Breast epithelium (tissue), 4 donors: ENCODE measurements at places on chromosomes 12 and 14.

DNA sequence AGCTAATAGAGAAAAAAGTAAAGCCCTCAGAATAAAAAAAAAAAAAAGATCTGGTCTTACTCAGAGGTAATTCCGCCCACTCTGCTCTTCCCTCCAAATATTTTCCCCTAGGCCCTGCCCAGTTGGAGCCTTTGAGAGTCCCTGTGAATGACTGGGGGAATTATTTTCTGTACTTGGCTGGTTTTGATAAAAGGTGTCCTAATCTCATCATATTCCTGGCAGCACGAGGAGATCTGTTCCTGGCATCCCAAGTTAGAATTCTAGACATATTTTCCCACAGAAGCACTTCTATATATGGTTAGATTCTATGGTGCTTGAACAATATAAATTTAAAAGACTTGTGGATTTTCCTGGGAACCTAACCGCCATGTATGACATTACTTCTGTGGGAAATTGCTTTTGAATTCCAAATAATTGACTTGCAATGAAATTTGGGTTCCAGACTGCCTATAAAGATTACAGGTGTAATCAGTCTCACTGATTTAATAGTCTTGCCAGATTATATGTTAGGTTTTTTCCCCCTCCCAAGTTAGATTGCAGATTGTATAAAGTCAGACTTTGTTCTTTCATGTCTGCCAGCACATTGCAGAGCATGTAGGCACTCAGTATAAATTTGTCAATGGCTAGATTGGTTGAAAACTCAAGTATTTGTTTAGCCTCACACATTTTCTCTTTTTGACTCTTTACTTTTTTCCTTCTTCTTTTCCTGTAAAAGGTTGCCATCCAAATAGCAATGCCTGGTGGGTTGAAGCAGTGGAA lies 12.3 kb downstream of the GPX2 start:
- H3K27ac ChIP-seq, result peak overlapping the region; percentile 53
- no peaks in the 10 kb centered on the region for H3K36me3 ChIP-seq
- no peak overlapping the region for H3K4me3 ChIP-seq
- no peaks in the 10 kb centered on the region for H3K4me1 ChIP-seq
- no peaks in the 10 kb centered on the region for H3K27me3 ChIP-seq
- DNase-seq, result no peak

DNA sequence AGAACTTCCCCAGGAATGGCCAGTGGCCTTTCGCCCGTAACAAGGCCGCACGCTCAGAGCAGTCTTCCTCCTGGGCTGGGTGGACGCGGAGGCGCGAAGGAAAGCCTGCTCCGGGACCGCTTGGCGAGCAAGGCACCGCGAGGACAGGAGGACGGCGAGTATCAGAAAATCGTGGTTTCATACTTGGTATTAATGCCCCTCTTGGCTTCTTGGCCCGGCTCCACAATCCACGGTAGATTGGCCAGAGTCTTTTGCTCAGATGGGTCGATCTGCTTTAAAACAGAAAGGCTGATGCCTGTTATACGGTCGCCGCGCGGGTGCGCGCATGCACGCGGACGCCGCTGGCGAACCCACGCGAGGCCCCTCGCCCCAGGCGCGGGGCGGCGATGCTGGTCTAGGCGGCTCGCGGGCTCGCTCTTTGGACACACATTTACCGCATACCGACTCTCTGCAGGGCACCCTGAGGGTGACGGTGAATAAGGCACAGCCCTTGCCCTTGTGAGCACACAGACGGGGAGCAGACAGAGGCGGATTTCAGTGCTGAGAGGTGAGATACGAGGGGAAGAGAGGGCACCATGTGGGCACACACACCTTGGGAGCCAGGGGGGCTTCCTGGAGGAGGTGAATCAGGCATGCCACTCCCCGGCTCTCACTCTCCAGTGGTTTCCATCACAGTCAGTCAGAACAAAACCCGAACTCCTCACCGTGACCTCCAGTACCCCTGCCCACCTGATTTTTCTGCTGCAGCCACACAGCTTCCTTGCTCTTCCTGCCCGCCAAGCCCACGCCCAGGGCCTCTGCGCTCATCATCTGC lies 100.7 kb downstream of the APAF1 start:
- H3K4me1 ChIP-seq, result no peaks in the 10 kb centered on the region
- no peak for DNase-seq
- no peaks in the 10 kb centered on the region for H3K27me3 ChIP-seq
- no peak overlapping the region for H3K27ac ChIP-seq
- H3K36me3 ChIP-seq, result no peaks in the 10 kb centered on the region
- H3K4me3 ChIP-seq, result peak overlapping the region; percentile 68

DNA sequence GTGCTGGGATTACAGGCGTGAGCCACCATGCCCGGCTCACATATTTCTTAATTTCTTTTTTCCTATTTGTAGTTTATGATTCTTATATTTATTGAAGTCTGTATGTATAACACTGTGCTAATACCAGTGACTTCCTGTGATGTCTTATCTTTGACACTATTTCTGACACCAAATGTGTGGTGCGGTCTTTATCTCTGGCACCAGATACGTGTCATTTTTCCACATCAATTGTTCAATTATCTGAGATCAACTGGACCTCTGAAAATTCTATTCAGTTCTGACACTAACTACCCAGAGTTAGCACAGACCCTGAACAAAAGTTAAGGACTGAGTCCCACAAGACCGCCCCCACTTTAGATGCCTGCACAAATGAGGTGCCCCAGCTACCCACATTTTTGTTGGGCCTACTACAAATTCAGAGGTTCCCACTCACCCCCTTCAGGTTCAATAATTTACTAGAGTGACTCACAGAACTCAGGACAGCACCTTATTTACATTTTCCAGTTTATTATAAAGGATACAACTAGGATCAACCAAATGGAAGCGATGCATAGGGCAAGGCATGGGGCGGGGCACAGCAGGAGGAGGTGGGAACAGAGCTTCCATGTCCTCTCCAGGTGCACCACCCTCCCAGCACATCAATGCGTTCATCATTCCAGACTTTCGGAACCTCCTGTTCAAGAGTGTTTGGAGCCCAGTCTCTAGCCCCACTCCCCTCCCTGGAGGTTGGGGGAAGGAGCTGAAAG lies 11.6 kb upstream of the SRSF9 start:
- H3K4me1 ChIP-seq, result no peaks in the 10 kb centered on the region
- no peak overlapping the region for H3K27ac ChIP-seq
- H3K4me3 ChIP-seq, result no peak overlapping the region

- no peaks in the 10 kb centered on the region for H3K4me1 ChIP-seq
- H3K4me3 ChIP-seq, result peak within 1 kb of the TSS; percentile 83
- peak within 1 kb of the TSS; percentile 83 for H3K27ac ChIP-seq
- DNase-seq, result peak; percentile 82
- H3K27me3 ChIP-seq, result no peaks in the 10 kb centered on the region
Observed at GRCh38 chr12:32896432-32897280, at the start of gene PKP2. Gene PKP2, minus strand, starts transcription at chr12:32896777. Its CDS starts 46 bp downstream, at chr12:32896731.

DNA sequence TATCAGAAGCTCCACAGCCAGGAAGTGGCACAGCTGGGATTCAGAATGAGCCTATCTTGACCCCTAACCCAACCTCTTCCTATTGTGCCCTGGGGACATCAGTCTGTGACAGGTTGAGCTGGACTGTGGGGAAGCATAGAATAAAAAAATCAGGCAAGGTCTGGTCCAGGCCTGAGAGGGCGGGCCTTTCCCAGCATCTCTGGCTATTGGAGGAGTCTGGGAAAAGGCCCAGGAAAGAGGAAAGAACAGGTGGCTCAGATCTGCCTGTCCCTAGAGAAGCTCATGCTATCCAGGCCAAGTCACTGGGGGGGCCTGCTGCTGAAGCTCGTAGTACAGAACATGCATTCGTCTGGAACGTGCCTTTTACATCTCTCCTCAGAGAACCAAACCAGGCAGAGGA lies 100.5 kb downstream of the PPM1H start:
- DNase-seq, result no peak
- H3K4me1 ChIP-seq, result no peaks in the 10 kb centered on the region
- H3K36me3 ChIP-seq, result no peaks in the 10 kb centered on the region
- no peak overlapping the region for H3K4me3 ChIP-seq
- no peaks in the 10 kb centered on the region for H3K27me3 ChIP-seq

DNA sequence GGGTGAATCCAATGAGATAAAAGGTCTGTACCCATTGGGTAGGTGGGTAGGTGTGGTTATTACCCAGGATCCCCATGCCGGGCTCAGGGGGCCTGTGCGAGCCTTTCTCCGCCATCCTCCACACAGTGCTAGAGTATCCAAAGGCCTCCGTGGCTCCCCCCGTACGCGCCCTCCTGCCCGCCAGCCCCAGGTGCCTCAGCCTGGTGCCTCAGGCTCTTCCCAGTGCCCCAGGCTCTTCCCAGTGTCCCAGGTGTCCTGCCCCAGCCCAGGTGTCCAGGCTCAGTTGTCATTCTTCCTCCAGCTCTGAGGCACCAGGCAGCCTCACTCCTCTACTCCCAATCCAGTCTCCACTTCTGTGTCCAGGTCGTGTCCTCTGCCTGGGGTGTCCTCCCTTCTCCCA lies 27.6 kb upstream of the YY1 start:
- no peaks in the 10 kb centered on the region for H3K36me3 ChIP-seq
- H3K4me1 ChIP-seq, result no peaks in the 10 kb centered on the region
- H3K27me3 ChIP-seq, result no peaks in the 10 kb centered on the region
- no peak for DNase-seq
- no peak overlapping the region for H3K4me3 ChIP-seq
- H3K27ac ChIP-seq, result no peak overlapping the region

DNA sequence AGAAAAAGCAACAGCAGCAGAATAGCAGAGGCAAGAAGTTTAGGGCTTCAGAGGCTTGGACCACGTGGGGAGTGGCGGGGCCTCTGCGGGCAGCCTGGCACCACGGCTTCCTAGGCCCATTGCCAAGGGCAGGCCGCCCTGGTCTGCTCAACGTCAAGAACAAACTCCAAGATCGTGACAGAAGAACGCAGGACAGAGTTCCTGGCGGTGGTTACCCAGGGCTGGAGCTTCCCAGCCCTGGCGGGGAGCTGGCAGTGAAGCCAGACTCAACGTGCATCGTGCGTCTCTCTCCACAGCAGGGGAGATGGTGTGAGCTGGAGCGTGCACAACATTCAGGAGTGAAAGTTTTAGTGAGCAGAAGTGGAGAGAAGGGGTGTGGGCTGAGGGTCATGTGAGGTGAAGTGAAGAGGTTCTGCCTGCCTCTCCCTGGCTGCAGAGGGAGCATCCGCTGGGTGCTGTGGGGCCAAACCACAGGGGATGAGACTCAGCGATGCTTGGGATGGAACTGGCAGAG lies 13.9 kb upstream of the CACNA2D4 start:
- peak; percentile 69 for DNase-seq
- H3K27me3 ChIP-seq, result no peaks in the 10 kb centered on the region
- H3K27ac ChIP-seq, result no peak overlapping the region
- H3K36me3 ChIP-seq, result no peaks in the 10 kb centered on the region
- H3K4me3 ChIP-seq, result no peak overlapping the region

- no peak overlapping the region for H3K4me3 ChIP-seq
- H3K4me1 ChIP-seq, result no peaks in the 10 kb centered on the region
- no peaks in the 10 kb centered on the region for H3K36me3 ChIP-seq
- H3K27ac ChIP-seq, result no peak overlapping the region
Observed at GRCh38 chr14:20827326-20827725, 24.7 kb upstream of the RNASE1 start.

- H3K4me1 ChIP-seq, result peaks cover 8% of the 10 kb centered on the region
- no peaks in the 10 kb centered on the region for H3K27me3 ChIP-seq
- H3K27ac ChIP-seq, result peak overlapping the region; percentile 86
- H3K4me3 ChIP-seq, result no peak overlapping the region
- no peaks in the 10 kb centered on the region for H3K36me3 ChIP-seq
Observed at GRCh38 chr14:75311356-75311755, 32.7 kb downstream of the FOS start.
